ENCODE measurements at places on chromosomes 6 and 20.

GRCh38 chr6:90290811-90291420, 5.7 kb downstream of the BACH2 start:
- no peak for DNase-seq

DNA sequence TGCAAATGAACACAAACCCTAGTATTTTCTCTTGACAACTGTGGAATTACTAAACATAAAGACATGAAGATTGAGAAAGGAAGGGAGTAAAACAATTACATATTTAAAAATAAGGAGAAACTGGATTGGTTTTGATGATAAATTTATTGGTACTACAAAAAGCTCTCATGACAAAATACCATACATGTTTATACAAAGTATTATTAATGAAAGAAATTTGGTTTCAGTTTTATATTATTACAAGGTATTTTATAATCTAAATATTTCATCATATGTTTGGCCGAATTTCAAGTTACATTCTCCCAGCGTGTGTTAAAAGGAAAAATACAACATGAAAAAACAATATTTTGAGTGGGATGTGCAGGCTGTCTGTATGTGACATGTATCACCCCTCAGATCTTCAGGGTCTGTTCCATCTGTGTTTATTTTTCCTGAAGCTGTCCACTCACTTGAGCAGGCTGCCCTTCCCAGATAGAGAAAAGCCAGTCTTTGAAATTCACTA, 568.4 kb downstream of the NKAIN2 start:
- no peak for DNase-seq

GRCh38 chr20:19252451-19253120, 40.1 kb downstream of the SLC24A3 start:
- no peak for DNase-seq

DNA sequence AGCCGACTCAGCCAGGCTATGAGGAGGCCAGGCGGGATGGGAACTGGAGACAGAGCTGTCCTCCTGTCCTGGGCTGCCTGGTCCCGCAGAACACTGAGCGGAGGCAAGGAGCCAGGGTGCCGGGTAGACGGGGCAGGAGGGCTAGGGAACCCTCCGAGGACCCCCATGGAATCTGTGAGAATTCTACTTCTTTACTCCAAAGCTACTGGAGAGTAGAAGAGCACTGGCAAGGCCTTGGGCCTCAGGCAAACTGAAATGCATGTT, 14.9 kb downstream of the DACT2 start:
- DNase-seq, result no peak

- no peak for DNase-seq
Observed at GRCh38 chr20:24411003-24411833, 58.2 kb upstream of the SYNDIG1 start.

- DNase-seq, result no peak
Observed at GRCh38 chr6:138535728-138536455, 36.6 kb upstream of the NHSL1 start.

DNA sequence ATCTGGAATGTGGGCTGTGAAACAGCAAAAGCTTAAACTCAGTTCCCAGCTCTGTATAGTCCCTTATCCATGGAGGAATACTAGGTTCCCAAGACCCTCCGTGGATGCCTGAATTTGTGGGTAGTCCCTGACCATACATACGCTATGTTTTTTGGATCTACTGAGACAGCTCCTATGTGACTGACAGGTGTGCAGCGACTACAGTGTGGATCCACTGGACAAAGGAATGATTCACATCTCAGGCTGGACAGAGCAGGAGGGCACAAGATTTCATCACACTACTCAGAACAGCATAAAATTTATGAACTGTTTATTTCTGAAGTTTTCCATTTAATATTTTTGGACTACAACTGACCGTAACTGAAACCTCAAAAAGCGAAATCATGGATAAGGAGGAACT, 125.3 kb downstream of the MAP7 start:
- no peak for DNase-seq

DNA sequence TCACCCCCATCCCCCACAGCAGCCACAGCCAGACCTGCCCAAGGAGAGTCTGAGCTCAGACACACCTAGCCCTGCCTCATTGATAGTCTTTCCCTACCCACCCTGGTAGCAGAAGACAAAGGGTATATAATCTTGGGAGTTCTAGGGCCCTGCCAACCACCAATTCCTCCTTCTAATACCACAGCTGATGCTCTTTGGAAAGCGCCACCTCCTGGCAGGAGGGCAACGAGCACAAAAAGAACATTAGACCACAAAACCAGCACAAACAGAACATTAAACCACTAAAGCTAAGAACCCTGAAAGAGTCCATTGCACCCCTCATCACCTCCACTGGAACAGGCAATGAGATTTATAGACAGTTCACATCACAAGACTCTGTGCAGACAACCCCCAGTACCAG, 195.8 kb upstream of the FUT9 start:
- no peak for DNase-seq

GRCh38 chr6:20169119-20169557, 43.1 kb downstream of the MBOAT1 start:
- DNase-seq, result no peak

DNA sequence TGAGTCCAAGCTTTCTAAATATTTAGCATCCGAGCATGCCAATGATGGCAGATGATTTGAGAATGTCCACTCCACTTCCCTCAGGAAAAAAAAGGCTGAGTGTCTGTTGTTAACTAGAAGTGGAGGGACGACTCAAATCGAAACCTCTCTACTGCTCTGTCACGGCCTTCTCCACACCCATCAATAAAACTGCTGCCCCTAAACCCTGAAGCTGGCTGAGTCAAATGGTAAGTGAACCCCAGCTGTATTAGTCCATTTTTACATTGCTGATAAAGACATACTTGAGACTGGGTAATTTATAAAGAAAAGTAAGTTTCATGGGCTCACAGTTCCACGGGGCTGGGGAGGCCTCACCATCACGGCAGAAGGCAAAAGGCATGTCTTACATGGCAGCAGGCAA, 707.0 kb downstream of the QKI start:
- no peak for DNase-seq

DNA sequence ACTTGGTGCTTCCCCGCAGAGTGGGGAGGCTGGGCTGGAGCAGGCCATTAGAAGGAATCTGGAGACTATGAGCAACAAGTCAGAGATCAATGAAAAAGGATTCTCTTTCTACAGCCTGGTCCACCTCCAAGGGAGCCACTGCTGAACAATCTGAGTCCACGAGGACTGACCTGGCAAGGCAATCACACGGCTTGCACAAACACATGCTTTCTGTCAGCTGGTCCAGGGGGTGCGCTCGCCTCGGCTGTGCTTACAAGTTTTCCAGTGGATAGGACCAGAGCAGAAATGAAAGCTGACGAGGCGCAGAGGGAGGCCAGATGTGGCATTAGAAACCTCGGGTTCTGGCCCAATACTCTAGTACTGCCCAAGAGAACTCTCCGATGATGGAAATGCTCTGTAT, 18.1 kb downstream of the KCNK5 start:
- no peak for DNase-seq

DNA sequence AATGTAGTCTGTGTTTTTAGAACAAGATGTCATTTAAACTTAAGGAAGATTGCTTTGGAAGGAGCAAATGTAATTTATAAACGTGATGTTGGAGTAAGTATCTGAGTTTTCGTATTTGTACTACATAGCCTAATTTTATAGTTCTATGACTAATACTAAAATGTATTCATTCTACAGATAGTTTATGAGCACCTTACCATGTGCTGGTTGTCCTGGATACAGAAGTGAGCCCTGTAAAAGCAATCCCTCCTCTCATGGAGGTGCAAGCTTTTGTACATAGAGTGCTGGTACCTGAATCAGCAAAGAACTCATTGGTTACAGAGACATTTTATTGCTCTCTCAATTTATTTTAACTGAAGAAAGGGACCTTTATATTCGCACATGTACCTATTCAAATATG, 27.1 kb downstream of the TBPL1 start:
- no peak for DNase-seq

DNA sequence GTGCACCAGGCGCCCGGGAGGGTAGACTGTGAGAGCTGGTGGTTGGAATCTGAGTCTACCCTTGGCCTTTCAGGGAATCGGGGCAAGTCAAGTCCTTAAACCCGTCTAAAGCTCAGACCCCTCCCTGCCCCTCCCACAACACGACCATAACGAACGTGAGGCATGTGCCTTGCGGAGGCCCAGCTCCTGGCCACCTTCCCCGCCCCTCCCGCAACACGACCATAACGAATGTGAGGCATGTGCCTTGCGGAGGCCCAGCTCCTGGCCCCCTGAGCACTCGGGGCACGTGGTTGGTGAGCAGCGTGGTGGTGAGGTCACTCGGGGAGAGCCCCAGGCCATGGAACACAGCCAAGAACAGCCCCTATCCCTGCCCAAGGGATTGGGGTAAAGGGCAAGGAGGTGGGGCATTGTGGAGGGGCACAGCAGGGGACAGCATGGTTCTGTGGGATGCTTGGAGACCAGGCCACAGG, 132.2 kb downstream of the TAF4 start:
- DNase-seq, result no peak

GRCh38 chr6:116238083-116238482, 15.8 kb downstream of the TSPYL4 start:
- DNase-seq, result no peak

DNA sequence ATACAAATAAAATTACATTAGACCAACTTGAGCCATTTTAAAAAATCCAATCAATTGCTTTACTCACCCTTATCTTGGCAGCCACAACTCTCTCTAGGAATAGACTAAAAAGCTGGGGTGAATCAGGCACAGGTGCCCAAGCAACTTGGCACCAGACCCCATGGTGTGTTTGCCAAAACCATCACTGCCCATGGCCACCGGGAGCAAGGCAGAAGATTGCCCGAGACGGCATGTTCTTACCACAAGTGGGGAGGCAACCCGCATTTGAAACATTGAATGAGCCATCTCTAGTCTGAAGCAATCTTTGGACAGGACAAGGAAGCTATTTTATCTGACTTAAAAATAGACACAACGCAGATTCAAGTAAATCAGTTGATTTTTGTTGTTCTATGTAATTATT, 69.0 kb downstream of the SMLR1 start:
- no peak for DNase-seq

- DNase-seq, result no peak
Observed at GRCh38 chr6:164753517-164753916, 555.9 kb downstream of the C6orf118 start.
